ENCODE measurements at places on chromosomes 13 and 19. TPM values are rescaled to one million over a fixed set of nuclear protein-coding genes. Genes with fewer than 3 reads are reported as not detected.

MISP gene
- not detected for total RNA-seq

C19orf33 gene
- not detected for total RNA-seq

DNA sequence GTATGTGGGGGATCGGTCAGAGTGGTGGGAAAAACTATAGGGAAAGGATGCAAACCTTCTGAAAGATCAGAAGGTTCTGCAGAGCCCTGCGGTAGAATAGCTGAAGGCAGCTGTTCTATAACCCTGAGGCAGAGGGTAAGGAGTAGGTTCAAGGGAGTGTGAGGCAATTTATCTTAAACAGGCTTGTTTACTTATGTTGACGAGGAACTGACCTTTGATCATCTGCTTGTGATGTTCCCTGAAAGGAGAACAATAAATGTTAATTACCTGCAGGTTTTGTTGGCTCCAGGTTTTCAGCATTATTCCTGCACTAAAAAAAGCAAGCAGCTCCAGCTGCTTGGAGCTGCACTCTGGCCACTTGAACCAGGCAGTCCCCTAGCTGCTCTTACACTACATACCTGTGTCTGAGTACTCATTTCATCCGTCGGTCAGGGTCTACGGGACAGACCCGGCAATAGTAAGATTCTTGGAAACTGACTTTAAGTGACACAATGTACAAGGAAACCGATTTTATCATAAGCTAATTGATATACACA, 202.1 kb downstream of the TBC1D4 start:
- H3K27me3 ChIP-seq = peaks cover 2% of the 10 kb centered on the region
- no peaks in the 10 kb centered on the region for H3K4me1 ChIP-seq
- peaks cover 26% of the 10 kb centered on the region for H3K36me3 ChIP-seq
- no peak for DNase-seq
- H3K27ac ChIP-seq = no peak overlapping the region

GRCh38 chr19:38850976-38851621, 1.3 kb upstream of the HNRNPL start:
- peaks cover 31% of the 10 kb centered on the region for H3K4me1 ChIP-seq
- H3K27ac ChIP-seq = peak overlapping the region; percentile 99
- H3K4me3 ChIP-seq = peak overlapping the region; percentile 97
- no peaks in the 10 kb centered on the region for H3K27me3 ChIP-seq

- H3K27me3 ChIP-seq = no peaks in the 10 kb centered on the region
- no peak overlapping the region for H3K4me3 ChIP-seq
- no peak overlapping the region for H3K27ac ChIP-seq
- H3K4me1 ChIP-seq = peaks cover 26% of the 10 kb centered on the region
- DNase-seq = no peak
- H3K36me3 ChIP-seq = peaks cover 71% of the 10 kb centered on the region
Observed at GRCh38 chr19:50799547-50799851, 9.3 kb downstream of the ACP4 start.

DNA sequence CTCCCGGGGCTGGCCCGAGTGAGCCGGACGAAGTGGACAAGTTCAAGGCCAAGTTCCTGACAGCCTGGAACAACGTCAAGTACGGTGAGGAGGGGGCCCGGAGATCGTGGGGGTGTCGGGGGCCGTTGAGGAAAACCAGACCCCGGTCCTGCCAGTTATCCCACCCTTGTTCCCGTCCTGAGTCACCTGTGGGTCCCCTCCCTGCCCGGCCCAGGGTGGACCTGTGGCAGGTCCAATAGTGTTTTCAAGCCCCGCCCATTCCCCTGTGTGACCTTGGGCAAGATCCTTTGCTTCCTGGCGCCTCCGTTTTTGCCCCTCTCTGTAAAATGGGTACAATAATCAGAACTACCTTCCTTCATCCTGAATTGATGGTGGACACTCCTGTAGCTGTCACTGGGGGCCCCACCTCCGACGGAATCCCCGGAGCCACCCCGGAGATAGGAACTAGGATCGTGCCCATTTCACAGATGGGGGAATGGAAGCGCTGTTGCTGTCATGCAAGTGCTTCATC, 593 bp downstream of the ATG4D start:
- peaks cover 4% of the 10 kb centered on the region for H3K36me3 ChIP-seq
- H3K27me3 ChIP-seq = peaks cover 6% of the 10 kb centered on the region
- peak overlapping the region; percentile 79 for H3K27ac ChIP-seq
- peaks cover 9% of the 10 kb centered on the region for H3K4me1 ChIP-seq
- DNase-seq = peak; percentile 38

Data from activated CD8-positive, alpha-beta T cell treated with anti-CD3 and anti-CD28 coated beads for 36 hours (primary cell).